Ovary (tissue), 10 donors: ENCODE measurements at places on chromosomes 6 and 20.

DNA sequence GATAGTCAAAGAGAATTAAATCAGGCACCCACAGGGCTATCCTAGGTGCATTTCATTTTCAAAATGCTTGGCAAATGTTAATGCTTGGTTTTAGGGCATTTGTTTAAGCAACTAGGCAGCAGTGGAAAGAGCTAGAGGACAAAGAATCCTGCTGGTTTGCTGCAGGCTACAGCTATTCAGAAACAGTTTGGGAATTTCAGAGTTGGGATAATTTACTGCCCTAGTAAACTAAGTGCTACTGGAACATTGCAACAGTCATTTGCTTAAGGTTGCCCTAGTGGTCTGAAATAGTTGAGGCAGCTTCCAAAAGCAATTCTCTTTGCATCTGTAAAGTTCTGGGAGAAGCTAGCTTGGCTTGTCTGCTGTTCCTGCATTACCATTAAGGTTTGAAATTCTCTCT is 312.7 kb downstream of the LAMA2 start:
- DNase-seq: no peak

DNA sequence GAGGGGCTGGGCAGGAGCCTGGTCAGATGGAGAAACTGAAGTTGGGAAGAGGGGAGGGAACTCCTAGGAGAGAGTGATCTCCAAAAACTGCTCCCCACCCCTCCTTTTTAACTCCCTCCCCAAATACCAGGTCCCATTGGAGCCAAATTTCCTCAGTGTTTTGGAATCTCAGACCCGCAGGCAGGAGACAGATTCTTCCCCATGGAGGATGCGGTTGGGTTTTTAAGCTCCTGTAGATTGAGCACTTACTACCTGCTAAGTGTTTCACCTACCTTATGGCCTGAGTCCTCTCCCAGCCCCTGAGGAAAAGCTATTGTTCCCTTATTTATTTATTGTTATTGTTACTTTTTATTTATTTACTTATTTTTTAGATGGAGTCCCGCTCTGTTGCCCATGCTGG is 73.2 kb downstream of the CEBPB start:
- DNase-seq: no peak

GRCh38 chr6:139965393-139965792 is 590.9 kb upstream of the CITED2 start:
- DNase-seq: no peak

DNA sequence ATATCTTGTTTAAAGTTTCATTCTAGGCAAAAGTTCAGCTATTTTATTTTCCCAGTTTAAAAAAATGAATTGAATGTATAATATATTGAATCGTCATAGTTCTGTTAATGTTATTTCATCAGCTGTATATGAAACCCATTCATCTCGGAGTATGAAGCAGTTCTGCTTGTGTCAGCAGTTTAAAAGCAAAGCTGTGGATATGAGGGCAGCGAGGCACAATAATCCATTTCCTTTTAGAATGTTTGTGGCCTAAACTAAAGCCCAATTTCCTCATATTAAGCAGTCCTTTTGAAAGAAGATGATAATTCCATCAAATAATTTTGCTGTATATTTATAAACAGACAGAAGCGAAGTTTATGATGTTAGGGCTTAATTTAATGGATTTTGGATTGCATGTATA is 300.1 kb downstream of the SAMD5 start:
- DNase-seq: no peak

- DNase-seq: no peak
These were observed 88.7 kb downstream of the JPH2 start for GRCh38 chr20:44098256-44098630.

DNA sequence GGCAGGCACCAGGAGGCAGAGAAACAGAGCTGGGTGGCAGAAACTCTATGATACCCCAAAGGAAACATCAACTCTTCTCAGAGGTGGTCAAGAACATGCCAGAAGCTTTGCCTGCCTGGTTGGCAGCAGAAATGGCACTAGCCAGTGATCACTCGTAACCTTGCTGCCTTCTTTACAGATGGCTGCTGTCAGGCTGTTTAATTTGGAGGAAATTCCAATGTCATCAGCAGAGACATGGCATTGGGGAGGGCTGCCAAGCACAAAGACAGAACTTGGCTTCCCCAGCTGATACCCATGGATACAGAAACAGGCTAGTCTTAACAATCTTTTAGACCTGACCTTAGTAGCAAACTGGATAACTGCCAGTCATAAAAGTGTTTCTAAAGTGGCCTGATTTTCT is 153.6 kb downstream of the GMPR start:
- DNase-seq: no peak

GRCh38 chr20:20425823-20426654 is 58.1 kb downstream of the INSM1 start:
- DNase-seq: no peak

DNA sequence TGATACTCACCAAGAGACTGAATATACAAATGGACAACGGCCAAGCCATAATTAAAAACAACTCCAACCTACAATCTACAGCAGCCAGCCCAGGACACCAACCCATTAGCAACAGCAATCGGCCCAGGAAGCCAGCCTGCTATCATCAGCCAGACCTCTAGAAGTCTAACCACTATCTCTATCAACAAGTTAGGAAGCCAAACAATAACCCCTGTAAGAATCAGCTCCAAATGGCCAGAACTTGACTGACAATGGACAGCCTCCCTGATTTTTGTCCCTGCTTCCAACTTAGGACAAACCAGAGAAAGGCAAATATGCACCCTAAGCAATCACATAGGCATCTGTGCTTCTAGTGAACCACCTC is 511.8 kb upstream of the JARID2 start:
- no peak for DNase-seq

DNA sequence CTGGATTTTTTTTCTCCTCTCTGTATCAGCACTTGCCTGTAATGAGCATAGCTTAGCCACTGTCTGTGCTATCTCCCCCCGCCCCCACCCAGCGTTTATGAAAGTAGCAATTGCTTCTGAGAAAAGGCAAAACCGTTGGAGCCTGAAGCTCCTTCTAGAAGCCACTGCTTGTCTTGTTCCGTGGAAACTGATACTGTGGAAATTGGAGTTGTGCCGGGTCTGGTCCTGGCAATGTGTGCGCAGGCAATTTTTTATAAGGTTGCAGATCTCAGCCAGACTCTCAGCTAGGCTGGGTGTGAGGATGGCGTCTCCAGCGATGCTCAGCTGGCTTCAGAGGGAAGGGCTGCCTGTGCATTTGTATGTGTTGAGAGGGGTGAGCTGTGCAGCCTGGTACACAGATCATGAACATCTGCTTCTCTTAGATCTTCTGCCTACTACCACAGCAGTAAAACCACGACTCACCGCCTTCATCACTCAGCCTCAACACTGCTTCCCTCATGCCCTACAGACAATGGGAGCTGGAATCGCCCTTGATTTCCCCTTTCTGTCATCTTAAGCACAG is 72.4 kb upstream of the GTSF1L start:
- no peak for DNase-seq

DNA sequence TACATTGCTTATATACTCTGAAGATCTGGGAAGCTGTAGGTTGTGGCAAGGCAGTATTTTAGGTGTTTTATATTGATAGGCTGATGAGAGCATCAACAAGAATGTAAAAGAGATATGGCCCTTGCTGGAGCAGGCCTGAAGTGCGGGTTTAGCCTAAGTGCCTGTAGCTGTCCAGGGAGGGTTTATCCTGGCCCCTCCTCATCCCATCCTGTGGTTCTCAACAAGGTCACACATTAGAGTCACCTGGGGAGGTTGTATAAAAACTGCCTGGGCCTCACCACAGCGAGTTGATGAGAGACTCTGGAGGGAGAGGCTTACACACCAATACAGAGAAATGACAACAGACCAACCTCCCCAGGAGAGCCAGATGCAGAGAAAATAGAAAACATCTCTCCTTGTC is 48.4 kb downstream of the LYRM2 start:
- DNase-seq: no peak

- DNase-seq: no peak
These were observed 66.6 kb downstream of the AFG1L start for GRCh38 chr6:108361312-108361932.

DNA sequence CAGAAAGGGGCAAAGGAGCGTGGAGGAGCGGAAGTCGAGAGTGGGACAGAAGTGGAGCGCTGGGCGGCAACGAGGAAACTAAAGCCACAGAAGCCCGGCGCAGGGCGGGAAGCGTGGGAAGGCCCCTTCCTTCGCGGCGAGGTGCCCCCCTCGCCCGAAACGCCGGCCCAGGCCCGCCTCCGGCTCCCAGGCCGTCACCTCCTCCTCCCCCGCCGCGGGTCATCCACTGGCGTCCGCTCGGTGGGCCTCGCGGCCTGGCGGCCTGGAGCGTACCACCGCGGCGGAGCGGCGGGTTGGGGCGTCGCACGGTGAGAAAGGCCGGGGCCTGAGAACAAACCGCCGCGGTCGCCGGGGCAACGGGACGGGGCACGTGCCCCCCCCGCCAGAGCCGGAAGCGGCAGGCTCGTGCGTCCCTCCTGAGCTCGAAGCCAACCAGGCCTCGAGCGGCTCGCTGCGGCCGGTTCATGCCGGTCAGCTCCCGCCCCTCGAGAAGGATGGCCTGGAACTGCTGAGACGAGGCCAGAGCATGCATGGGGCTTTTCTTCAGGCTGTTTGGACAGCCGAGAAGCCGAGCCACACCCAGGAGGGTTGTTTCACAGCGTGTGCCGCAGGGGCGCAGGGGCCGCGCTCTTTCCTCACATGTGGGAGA is at the start of gene TCP11:
TCP11 (minus strand) TSS at position 333 of the 649 bp plus-strand sequence. CDS start 469 bp downstream, outside the sequence.
- DNase-seq: peak; percentile 40

GRCh38 chr6:149313861-149314260 is 3.7 kb upstream of the TAB2 start:
- no peak for DNase-seq

DNA sequence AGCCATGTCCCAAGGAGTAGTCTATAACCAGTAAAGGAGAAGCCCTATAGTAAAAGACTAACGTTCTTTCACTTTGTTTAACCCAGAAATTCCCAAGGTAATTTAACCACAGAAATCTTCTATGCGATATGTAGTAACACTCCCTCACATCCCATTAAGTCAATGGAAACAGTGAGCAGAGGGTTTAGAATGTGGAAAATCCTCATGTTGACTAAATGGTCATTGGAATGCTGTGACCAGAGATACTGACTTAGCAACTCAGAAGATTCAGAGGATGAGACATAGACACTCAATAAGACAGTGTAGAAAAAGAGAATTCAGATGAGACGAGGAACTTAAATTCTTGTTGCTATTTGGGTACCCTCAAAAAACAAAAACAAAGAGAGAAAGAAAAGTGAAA is 562.2 kb upstream of the NOX3 start:
- DNase-seq: no peak

DNA sequence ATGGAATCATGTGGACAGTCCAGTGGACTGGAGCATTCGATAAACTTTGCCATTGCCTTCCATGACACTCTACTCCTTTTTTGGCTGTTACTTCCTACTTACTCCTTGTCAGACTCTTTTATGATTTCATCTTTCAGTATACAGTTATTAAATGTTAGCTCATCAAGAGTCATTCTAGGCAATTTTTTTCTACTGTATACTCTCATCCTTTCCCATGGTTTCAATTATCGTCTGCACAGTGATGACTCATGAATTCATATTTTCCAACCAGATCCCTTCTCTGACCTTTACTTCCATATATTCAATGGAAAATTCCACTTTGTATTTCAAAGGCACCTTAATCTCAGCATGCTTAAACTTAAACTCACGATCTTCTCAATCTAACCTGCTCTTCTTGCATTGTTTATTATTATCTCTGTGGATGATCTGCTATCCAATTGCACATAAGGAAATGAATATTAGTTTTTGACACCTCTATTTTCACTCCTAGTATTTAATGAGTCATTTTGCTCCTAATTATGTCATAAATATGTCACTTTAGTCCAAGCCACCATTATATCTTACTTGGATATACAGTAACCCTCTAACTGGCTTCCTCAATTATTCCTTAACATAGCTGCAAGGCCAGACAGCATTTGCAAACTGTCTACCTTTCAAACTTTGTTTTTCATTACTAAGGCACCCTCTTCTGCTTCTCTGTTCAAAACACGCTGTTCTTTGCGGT is 427.5 kb downstream of the PHF3 start:
- no peak for DNase-seq

- DNase-seq: no peak
These were observed 311.5 kb downstream of the HDGFL1 start for GRCh38 chr6:22880686-22881433.

DNA sequence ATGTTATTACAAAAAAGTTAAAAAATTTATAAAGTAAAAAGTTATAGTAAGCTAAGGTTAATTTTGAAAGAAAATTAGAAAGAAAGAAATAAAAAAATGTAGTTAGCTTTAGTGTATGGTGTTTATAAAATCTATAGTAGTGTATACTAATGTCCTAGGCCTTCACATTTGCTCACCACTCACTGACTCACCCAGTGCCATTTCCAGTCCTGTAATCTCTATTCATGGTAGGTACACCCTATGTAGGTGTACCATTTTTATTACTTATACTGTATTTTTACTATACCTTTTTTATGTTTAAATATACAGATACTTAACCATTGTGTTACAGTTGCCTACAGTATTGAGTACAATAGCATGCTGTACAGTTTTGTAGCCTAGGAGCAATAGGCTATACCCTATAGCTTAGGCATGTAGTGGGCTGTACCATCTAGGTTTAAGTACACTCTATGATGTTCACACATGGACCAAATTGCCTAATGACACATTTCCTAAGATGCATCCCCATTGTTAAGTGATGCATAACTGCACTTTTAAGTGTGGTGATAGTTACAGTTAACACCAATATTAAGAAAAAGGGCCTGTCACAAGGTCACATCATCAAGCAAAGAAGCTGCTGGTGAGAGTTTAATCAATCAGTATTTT is 8.0 kb downstream of the CD2AP start:
- no peak for DNase-seq

DNA sequence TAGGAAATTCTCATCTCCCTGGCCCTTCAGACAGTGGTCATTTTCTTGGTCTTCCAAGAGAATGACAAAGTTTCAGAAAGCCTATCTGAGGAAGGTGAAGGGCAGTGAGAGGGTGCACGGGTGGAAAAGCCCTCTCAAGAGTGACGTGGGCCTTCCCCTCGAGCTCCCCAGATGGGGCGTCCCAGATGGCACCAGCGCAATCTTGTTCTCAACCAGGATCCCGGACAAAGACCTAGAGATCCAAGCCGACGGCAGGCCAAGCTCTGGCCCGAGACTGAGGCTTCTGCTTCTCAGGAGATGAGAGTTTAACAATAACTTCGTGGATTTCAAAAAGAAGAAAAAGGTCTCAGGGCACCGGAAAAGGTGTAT is 797 bp upstream of the ZNF133 start:
- peak; percentile 27 for DNase-seq

- DNase-seq: no peak
These were observed 117.3 kb upstream of the ARMC2 start for GRCh38 chr6:108730635-108731515.

GRCh38 chr6:30152016-30152673 is 8.9 kb downstream of the TRIM10 start:
- no peak for DNase-seq

GRCh38 chr6:63527658-63528514 is 44.4 kb upstream of the LOC128125822 start:
- no peak for DNase-seq

GRCh38 chr6:97866616-97867015 is 583.6 kb upstream of the MMS22L start:
- DNase-seq: no peak

DNA sequence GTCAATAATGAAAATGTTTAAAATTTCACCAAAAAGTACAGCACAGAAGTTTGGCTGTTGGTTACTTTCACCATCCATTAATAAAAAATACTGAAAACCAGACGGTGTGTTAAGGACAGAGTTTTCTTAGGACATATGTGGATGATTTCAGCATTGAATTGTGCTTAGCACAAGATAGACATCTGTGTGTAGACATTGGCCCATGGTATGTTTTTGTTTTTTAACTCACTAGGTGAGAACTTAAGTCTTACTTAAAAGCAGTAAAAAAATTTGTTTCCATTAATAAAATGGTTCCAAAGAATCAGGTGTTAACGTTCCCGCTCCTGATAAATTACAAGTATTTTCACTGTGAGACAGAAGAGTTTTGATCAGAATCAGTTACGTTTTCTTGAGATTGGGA is 4.2 kb downstream of the TBPL1 start:
- no peak for DNase-seq
